ENCODE measurements at places on chromosomes 13 and 19.
A peak's percentile ranks its signal among the peaks of the same experiment; 100 is the strongest.

- DNase-seq = no peak
Measured at GRCh38 chr19:41708481-41708880, at the start of gene CEACAM5. Gene CEACAM5, plus strand, starts transcription at chr19:41708626. Its CDS starts 106 bp downstream, at chr19:41708732.

DNA sequence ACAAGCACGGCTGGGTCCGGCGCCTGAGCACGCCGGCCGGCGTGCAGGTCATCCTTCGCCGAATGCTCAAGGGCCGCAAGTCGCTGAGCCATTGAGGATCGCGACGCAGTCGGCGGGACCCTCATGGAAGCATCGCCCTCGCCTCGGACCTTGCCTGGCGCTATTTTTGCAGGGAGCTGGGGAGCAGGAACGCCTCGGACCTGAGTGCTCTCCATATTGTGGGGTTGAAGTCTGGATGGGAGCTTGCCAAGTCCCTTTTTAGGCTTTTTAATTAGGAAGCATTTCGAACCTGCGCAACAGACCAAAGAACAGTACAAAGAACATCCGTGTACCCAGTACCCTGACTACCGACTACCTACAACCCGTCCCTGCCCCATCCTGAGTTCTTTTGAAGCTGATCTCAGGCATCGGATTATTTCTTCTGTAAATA lies 628 bp downstream of the MRPL34 start:
- no peak for DNase-seq

GRCh38 chr19:30335306-30335886 lies 36.8 kb upstream of the ZNF536 start:
- DNase-seq = no peak

DNA sequence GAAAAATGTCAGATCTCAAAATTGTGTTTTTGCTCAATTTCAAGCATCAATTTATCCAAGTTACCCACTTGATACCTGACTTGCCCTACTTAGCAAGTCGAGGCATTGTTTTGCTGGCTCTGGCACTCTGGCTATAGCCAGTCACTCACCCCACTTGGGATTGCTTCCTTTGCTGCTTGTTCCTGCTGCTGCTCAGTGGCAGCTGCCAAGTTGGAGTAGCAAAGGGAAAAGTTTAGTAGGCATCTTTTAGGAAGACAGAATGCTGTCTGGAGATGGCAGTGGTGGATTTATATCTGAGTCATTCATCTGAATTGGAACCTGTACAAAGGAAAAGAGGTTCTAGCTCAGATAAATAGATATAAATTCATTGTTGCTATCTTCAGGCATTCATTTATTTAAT lies 41.2 kb downstream of the PCCA start:
- peak; percentile 18 for DNase-seq

DNA sequence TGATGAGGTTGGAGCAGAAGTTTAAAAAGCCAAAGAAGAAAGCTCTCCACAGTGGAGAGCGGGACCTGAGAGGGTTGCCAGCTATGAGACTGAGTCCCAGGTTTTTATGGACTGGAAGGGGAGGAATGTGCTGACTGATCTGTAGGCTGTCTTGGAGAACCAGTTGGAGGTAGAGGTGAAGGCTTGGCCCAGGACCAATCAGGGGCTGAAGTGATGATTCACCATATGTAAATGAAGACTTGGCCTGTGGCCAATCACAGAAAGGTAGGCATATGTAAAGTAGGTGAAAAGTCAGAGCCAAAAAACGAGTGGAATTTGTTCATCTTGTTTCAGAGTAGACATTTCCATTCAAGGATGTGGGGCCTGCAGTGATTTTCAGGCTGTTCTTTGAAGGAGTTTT lies 17.5 kb upstream of the KBTBD6 start:
- DNase-seq = no peak

- no peak for DNase-seq
Measured at GRCh38 chr19:51668216-51668615, 21.6 kb upstream of the SIGLEC14 start.

Measured in AG10803 (cell line).